HTR-8/SVneo (cell line): ENCODE measurements at places on chromosomes 13 and 19.

DNA sequence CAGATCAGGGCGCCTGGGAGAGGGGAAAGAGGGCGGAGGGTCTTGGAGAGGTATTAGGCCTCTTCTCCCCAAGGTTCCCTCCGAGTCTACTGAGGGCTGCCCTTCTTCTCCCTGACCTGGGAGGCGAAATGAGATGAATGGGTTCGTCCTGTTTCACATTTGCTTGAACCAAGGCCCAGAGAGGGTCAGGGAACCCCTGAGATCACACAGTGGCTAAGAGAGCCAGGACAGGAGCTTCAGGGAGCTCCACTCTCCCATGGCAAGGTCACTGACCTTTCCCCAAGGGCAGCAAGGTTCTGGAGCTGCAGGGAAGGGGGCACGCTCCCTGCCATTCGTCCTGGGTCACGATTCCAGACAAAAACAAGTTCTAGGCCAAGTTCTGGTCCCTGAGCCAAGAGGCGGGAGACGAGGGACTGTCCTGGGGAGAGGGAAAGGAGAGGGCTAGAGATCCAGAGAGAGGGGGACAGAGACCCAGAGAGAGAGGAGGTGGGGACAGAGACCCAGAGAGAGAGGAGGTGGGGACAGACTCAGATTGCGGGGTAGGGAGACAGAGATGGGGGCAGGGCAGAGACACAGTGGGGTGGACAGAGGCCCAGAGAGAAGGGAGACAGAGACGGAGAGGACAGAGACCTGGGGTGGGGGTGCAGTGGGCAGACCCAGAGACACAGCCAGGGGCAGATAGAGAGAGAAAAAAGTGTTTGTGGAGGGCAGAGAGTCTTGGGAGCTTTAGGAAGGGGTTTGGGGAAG is 541 bp downstream of the ASPDH start:
- DNase-seq: no peak

DNA sequence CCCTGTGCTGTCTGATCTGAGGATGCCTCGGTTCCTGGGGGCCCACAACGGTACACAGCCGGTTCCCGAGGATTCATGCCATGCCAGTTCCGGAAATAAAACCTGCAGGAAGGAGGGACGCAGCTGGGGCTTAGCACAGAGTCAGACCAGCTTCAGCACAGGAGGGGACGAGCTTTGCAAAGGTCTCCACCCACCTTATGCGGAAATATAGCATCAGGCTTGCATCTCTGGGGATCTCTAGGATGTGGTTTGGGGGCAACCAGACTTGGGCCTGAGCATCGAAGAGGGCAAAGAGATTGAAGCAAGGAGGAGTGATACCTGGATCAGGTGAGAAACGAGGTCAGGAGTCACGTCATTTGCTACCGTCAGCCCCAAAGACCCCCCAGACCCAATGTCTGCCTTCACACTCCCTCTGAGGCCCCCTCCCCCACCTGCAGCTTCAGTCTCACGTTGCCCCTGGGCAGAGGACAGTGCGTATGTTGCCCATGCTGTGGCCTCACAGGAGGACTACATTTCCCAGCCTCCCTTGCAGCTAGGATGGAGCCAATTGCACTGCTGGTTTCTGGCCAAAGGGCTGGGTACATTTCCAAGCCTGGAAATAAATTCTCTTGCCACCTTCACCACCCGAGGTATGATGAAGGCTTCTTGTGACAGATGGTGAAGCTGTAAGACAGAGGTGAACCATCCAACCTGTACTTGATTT is 12.1 kb downstream of the TYK2 start:
- DNase-seq: no peak

DNA sequence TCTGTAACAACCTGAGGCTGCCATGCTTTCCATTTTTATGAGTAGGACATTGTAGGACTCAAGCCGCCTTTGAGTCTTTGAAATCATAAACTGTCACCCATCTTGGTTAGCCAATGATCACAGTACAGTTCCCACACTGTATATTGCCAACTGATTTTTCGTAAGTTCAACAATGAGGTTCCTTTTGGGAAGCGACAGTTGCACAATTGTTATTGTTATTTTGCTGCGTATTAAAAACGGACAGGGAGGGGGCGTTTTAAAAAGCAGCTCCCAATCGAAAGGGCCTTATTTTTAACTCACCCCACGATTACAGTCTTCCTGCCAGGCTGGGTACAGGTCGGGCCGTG is 601 bp downstream of the SLC46A3 start:
- DNase-seq: no peak

DNA sequence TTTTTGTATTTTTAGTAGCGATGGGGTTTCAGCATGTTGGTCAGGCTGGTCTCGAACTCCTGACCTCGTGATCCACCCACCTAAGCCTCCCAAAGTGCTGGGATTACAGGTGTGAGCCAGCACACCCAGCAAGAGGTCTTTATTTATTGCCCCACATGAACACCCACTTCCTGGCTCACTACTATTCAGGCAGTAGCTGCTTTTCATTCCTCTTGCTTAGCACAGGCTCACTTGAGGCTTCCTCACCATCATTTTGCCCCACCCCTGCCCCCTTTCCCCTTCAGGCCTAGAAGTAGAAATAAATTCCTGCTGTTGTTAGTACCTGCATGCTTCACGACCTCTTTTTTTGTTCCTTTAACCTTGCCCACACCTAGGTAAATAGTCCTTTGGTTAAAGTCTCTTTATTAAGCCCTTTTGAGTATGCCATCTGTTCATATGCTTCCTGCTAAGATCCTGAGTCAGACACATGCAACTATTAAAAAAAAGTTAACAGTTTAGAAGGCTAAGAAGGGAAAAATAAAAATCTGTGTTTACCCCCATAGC is 33.5 kb upstream of the ITM2B start:
- DNase-seq: no peak

- DNase-seq: peak; percentile 78
Observed at GRCh38 chr19:5967994-5968430, 9.9 kb downstream of the RANBP3 start.

- DNase-seq: no peak
Observed at GRCh38 chr19:13932911-13933393, 5.3 kb downstream of the PODNL1 start.

GRCh38 chr19:43798546-43799409 is 3.5 kb downstream of the LYPD5 start:
- peak; percentile 41 for DNase-seq

GRCh38 chr19:4933528-4933927 is 24.2 kb downstream of the UHRF1 start:
- no peak for DNase-seq

GRCh38 chr19:54207676-54207982 is 7.0 kb downstream of the RPS9 start:
- DNase-seq: no peak

DNA sequence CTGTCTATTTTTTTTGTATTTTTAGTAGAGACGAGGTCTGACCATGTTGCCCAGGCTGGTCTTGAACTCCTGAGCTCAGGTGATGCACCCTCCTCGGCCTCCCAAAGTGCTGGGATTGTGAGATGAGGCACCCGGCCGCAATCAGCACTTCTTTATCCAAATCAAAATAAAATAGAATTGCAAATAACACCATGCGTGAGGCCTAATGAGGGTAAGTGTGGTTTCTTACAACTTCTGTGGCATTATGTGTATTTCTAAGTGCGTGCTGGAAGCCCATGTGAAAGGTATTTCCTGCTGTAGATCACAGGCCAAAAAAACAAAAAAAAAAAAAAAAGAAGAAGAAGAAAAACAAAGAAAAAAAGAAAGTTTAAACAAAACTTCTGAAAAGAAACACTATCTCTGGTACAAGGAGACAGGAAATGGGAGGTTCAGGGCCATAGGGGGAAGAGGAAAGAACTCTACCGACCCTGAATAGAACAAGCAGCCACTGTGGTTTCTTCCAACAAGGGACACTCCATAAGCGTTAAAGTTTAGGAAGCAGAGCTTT is 3.0 kb upstream of the GRAMD1A start:
- DNase-seq: no peak

DNA sequence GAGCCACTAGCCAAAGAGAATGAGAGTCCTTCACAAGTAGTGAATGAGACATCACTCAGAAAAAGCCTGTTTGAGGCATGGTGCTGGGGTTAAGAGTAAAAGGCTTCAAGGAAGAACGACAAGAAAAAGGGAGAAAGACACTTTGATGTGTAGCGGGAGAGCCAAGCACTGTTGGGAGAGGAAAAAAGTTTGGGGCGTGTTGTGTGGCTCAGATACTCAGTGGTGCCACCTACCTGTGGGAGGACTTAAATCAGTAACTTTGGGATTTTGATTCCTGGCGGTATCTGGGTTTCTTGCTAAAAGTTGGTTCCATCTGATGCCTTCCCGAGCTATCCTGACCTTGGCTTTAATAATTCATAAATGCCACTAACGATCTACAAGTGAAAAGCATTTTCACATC is 12.3 kb downstream of the ELSPBP1 start:
- no peak for DNase-seq

DNA sequence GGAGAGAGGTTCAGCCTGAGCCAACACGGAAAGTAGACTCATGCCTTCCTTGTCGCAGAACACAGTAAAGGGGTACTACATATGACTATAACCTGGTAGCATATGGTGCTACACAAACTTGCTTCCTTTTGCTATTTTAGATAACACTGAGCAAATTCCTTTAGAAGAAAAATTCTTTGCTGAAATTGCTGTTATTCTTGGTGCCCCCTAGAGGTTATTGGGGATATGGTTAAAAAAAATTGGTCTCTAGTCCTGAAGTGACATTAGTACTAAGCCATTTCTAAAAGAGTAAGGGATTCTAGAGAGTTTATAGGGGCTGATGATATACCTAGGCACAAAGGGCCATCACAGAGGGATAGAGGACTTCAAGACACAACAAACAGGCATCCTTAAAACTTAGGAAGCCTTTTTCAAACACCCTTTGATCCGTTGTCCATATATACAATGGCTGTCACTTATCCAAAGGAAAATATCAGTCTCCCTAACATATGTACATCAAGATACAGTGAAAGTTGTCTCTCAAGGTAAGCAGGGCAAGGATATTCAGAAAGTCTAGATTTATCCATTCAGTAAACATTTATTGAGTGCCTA is 13.9 kb upstream of the HS6ST3 start:
- DNase-seq: no peak

DNA sequence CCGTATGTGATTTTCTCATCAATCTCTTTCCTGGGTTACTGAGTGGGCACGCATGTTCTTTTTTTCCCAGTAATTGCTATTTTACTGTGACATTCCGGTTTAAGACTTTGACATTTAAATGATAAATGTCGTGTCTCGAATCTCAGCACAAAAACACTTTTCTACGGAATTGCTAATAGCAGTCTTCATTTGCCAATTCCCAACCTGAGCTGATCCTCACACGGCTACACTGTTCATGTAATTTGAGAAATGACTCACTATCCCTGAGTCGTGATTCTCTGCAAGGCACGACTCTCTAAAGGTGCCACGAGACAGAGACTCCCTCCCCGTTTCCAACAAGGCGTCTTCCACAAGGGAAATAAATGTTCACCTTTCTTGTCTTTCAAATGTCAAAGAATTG is 88.7 kb upstream of the USP29 start:
- DNase-seq: no peak

DNA sequence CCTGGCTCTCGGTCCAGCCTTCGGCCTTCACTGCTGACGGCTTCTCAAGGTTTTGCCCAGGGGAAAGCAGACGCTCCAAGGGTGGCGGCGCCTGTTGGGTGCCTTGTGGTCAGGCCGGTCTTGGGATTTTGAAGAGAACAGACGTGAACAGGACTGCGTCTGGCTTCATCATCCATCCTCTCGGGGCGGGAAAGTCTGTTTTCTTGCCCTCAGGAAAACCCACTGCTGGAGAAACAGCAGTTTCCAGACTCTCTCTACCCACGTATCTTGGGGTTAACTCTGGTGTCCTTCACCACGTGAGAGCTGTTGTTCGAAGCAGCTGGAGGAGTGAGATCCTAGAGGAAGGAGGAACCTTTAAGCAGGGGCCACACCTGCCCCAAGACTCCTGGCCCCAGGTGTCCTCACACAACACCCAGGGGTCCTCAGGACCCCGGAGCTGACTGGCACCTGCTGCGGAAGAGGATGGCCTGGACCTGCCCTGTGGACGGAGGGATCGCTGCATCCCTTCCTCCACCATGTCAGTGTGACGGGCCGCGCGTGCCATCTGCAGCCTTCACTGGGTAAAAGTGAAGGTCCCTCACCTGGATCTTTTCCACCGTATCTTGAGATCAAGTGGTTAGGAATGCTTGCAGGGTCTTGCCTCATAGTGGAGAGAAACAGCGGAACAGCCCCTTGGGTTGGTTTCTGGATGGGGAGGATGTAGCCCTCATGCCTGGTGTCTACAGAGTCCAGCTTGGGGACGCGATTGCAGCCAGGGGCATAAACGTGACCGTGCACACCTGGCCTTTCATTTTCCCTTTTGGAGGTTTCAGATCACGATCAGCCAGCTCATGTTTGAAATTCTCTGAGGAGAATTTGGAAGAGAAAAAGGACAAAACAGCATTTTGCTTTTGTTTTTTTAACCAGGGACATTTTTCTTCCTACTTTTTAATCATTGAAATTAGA is 69.5 kb upstream of the MCF2L start:
- no peak for DNase-seq

- no peak for DNase-seq
Observed at GRCh38 chr19:45218911-45219743, 26.1 kb downstream of the EXOC3L2 start.

DNA sequence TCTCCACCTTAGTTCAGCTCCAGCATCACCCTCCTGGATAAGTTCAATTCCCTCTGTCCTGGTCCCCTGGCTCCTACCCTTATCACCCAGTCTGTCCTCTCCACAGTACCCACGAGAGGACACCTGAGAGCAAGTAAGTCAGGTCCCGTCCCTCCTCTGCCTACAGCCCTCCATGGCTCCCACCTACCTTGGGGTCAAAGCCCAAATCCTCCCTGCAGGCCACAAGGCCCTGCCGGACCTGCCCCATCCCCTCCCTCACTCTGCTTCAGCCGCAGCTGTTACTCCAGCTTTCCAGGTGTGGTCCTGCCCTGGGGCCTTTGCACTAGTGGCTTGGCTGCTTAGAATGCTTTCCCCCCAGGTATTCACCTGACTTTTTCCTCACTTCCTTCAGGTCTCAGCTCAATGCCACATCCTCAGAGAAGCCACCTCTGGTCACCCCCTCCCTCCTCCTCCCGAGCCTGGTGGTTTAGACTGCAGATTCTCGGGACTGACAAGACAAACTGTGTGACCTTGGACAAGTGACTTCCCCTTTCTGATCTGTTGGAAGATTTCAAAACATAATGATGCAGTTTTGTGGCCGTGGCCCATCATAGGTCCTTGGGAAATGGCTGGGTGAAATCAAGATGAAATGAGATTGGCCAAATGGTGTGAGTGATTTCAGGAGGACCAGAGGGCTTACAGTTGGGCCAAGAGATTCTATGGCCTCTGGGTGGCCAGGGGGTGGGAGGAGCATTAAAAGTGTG is 3.6 kb downstream of the TUBB4A start:
- DNase-seq: no peak

DNA sequence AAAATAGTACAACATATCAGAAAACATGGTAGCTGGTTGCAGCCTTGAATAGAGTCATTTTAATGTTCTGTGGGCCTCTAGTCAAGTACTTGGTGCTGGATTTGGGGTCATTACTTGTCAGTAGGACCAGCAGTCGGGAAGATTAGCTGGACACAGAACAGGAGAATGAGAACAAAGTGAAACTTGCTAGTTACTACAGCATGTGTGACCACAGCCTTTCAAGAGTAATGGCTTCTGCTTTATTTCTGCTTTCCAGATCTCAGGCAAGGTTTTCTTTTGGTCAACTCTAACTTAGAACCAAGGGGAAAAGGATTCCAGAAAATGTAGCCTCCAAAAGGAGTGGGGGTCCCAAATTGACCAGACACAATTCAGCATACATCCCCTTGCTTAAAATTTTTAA is 17.1 kb upstream of the VWA8 start:
- no peak for DNase-seq
